EL (cell line): ENCODE measurements at places on chromosomes 2 and 18.

DNA sequence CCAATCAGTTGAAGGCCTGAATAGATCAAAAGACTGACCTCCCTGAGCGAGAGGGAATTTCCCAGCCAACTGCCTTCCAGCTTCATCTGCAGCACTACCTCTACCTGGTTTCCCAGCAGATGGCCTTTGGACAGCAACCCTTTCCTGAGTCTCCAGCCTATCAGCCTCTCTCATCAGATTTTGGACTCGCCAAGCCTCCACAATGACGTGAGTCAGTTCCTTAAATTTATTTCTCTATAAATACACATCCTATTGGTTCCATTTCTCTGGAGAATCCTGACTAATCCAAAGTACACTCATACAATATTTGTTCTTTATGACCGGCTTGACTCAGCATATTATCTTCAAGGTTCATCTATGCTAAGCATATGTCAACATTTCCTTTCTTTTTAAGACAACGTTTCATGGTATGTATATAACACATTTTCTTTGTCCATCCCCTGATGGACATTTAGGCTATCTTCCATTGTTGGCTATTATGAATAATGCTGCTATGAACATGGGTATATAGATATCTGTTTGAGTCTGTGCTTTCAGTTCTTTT is 294.6 kb downstream of the LRATD1 start:
- DNase-seq: no peak

DNA sequence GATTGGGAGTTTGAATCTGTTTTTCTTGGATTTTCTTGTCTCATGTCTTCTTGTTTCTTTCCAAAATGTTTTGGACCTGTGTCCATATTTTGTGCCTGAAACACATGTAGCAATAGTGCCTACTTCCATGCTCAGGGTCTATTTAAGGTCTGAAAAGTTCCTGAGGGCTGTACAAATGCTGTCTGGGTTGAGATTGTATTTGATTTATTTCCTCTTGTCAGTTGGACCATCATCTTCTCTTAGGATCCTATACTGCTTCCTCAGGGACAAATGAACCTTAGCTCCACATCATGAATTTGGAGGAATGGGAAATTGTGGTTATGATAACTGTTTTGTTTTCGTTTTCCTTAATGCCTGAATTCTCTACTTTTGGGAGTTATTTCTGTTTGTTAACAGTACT is 59.9 kb downstream of the UBR3 start:
- DNase-seq: no peak

DNA sequence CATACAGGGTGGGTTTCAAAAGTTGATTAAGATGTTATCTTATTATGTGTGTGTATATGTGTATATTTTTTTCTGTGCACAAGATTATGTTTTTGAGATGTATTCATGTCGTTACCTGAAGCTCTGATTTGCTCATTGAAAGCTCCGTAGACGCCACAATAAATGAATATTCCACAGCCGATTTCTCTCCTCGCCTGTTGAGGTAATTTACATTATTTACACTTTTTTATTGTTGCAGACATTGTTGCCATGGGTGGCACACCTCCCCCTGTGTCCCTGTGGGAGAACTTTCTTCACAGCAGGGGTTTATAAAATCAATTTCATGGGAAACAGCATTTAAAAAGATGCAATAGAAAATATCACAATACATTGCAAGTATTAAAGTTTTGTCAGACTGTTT is 100.6 kb downstream of the GLI2 start:
- no peak for DNase-seq

DNA sequence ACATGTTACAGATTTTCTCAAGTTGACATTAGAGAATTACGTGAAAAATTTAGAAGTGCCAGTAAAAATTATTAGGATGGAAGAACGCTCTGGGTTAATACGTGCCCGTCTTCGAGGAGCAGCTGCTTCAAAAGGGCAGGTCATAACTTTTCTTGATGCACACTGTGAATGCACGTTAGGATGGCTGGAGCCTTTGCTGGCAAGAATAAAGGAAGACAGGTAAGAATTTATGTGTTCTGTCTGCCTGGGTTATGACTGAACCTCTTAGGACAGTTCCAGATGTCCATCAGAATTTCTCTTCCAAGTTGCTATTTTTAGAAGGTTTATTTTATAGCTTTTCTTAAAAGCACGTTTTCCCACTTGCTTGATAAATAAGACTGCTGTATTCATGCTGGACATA is 371.0 kb downstream of the GALNT13 start:
- no peak for DNase-seq

DNA sequence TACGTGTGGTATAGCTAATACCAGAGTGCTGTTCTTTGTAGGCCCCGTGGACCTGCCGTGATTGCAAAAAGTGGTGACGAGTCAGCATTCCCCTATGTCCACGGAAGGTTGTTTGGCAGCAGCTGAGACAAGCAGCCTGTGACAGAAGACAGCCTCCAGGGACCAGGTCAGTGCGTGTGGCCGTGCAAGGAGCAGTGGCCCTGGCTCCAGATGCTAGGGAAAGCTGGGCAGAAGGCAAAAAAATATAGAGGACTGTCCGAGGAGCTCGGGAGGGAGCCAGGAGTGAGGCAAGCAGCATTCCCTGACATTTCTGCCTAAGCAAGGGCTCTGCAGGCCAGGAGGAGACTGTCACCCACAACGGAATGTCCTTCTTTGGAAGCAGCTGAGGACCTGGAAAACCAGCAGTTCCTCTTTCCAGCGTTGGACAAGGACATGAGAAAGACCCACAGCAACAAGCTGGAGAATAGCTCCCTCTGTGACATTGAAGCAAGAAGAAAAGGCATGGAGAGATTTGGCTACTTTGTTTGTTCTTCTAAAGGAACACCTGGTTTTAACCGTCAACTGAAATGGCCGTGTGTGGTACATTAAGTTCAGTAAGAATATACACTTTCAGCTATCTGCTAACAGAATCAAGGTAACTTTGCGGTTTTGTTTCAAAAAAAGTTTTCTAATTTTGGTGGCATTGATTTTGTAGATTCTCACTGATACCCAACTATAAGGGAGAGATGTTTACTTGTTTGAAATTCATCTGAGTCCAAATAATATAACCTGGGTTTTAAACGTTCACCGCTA is 58.3 kb downstream of the NPAS2 start:
- DNase-seq: no peak

DNA sequence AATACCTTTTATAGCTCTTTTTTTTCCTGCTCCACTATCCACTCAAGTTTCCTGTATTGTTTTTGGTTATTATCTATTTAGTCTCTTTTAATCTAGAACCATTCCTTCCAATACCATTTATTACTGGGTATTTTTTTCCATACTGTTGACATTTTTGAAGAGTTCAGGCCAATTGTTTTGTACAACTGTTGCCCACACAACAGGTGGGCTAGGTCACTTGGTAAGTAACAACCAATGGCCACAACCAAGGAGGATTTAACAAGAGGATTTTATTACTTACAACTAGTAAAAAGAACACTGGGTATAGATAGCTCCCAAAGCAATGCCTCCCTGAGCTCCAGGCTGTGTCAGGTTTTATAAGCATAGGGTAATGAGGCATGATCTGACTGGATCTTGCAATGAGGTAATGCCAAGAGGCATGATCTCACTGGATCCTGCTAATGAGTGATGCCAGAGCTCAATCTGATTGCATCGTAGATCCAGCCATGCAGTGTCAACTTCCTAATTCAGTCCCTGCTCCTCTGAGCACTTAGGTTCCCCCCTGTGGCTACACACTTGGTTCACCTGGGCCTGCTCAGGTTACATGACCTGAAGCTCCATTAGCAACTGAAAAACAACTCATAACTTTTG is 7.1 kb upstream of the CEP68 start:
- DNase-seq: no peak

- peak; percentile 88 for DNase-seq
Observed at GRCh38 chr2:235639428-235639773, 145.6 kb downstream of the AGAP1 start.

- no peak for DNase-seq
Observed at GRCh38 chr2:150762571-150762970, 275.1 kb upstream of the RND3 start.

DNA sequence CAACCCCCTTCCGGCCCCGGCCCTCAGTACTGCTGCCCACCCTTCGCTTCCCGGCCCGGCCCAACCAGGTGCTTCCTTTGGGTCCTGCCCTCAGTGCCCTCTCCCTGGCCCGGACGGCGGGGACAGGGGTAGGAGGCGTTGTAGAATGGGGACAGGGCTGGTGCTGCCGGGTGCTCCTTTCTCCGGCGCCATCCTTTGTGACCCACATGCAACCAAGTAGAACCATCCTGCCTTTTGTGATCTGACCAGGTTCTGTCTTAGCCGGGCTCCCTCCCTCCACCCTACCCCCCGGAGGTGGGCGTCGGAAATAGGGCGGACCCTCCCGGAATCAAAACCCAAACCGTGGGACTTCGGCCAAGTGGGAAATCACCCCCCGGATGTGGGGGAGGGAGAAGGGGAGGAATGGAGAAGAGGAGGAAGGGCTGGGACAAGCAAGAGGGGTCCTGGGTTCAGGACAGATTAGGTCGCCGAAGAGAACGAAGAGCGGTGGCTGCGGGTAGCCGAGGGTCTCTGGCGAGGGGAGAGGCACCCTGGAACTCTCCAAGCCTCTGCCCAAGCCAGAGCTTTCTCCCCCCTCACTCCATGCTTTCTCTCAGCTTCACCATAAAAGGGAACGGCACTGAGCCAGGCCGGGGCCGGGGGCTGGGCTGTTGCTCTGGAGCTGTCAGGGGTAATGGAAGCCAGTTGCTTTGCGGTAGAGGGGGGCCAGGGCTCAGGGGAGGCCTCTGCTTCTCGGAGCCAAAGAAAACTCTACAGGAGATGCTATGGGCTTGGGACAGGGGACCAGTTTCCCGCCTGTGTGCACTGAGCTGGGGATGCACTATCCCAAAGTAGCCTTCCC is 756 bp upstream of the OST4 start:
- DNase-seq: peak; percentile 17

GRCh38 chr2:401019-401679 is 113.3 kb upstream of the ALKAL2 start:
- no peak for DNase-seq

GRCh38 chr18:75400366-75400765 is 27.1 kb downstream of the SMIM21 start:
- DNase-seq: no peak

GRCh38 chr2:175111200-175111657 is 56.8 kb downstream of the ATF2 start:
- DNase-seq: peak; percentile 55

- no peak for DNase-seq
Observed at GRCh38 chr2:215437614-215438013, 1.7 kb upstream of the FN1 start.

DNA sequence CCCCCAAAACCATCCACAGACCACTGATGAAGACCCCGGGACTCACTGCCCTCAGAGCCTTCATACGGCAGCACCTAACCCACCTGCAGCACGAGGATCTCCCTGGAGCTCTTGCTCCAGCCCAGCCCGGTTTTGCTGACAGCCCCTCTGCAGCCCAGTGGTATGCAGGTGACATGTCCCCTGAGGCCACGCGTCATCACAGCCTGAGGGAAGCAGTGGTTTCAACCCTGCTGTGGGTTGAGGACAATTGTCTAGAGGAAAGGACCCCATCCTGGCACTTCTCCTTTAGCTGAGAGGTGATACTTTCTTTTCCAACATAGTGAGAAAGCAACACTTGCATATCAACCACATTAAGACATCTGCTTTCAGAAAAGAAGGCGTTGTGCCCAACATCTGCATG is 134.0 kb downstream of the SEPTIN10 start:
- no peak for DNase-seq

DNA sequence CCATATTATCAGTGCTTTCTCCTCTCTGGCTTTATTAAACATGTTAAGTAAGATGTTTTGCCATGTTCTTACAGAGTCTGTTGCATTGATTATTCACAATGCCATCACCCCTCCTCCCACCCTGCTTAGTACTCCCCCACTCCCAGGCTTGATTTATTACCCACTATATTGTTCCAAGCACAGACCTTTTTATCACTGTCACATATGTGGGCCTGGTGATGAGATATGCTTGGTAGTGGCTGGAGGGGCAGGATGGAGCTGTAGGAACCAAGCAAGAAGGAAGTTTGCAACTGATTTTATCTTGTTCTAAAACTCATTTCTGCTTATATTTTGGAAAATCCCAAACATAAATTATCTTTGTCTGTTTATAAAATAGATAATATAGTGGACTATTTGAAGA is 748.2 kb upstream of the CELF4 start:
- no peak for DNase-seq

DNA sequence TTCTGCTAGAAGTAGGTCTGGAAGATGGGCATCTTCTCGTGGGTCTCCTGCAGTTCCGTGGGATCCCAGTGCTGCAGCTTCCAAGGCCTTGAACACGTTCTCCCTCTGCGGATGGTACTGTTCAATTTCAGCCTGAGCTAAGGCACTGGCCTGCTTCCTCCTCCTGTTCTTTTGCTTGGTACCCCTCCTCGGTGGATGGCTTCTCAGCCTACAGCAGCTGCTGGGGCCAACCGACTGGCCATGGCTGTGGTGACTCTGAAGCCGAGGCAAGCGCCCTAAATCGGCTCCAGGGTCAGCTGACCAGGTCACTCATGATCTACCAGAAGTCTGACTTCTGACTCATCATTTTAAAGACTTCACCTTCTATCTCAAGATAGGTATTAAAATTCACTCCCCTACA is 150.2 kb downstream of the NBAS start:
- no peak for DNase-seq

DNA sequence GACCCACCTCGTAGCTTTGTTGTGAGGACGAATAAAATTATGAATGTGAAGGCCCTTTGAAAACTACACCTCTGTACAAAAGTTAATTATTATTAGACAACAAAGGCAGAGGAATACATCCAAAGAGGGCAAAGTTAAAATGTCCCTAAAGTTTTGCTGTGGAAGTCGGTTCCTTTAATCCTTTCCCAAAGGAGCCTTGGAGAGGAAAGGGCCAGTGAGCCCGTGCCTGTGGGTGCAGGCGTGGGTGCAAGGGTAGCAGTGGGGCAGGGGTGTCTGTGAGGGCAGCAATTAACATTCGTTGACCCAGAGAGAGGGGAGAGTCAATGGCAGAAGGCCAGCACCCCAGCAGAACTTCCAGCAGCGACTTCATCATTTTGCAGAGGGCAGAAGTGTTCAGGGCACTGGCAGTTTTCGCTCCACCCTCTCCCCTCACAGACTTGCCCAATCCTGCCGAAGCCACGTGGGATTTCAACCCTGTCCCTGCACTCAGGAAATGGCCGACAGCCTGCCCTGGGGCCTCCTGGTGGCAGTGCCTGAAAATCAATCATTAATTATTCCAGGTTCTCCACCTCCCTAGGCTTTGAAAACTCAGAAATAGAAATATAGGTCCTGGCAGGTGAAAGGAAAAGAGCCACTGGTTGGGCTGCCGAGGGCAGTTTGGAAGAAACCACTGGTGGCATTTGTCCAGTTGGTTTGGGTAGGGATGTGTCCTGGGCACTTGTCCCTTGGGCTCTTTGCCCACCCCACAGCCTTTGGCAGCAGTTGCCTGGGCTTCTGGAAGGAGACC is 4.2 kb upstream of the PAX8 start:
- peak; percentile 33 for DNase-seq
